ENCODE measurements at places on chromosomes 3 and 15. TPM values are rescaled to one million over a fixed set of nuclear protein-coding genes. Genes with fewer than 3 reads are reported as not detected.

GHSR gene
- polyA plus RNA-seq = not detected

WDR93 gene
- polyA plus RNA-seq = 3.7 TPM

SQOR gene
- 20.0 TPM for polyA plus RNA-seq

CCR5 gene
- 0.33 TPM for polyA plus RNA-seq

CLDN11 gene
- polyA plus RNA-seq = 192 TPM

LRRIQ4 gene
- 0.12 TPM for polyA plus RNA-seq

CCR2 gene
- 1.1 TPM for polyA plus RNA-seq

RASGRF1 gene
- polyA plus RNA-seq = 0.48 TPM

PTPN9 gene
- 45.5 TPM for polyA plus RNA-seq

CD200R1L gene
- not detected for polyA plus RNA-seq

LPP gene
- 32.9 TPM for polyA plus RNA-seq

TICRR gene
- polyA plus RNA-seq = 17.9 TPM

MCF2L2 gene
- 1.7 TPM for polyA plus RNA-seq

UROC1 gene
- 0.15 TPM for polyA plus RNA-seq

CP gene
- polyA plus RNA-seq = 0.70 TPM

CACNA2D3 gene
- polyA plus RNA-seq = 1.6 TPM

LRTM1 gene
- polyA plus RNA-seq = not detected

HES1 gene
- 65.2 TPM for polyA plus RNA-seq

CHRNA7 gene
- polyA plus RNA-seq = 37.3 TPM

PLA2G4E gene
- polyA plus RNA-seq = not detected

HYAL1 gene
- polyA plus RNA-seq = 6.5 TPM

SLCO2A1 gene
- polyA plus RNA-seq = 19.5 TPM

KNL1 gene
- polyA plus RNA-seq = 32.4 TPM

CBLB gene
- polyA plus RNA-seq = 64.4 TPM

PRSS50 gene
- 3.2 TPM for polyA plus RNA-seq

SERPINI2 gene
- 1.9 TPM for polyA plus RNA-seq

SEMA5B gene
- 28.1 TPM for polyA plus RNA-seq

ATP13A5 gene
- polyA plus RNA-seq = 0.22 TPM

KCNMB2 gene
- 25.2 TPM for polyA plus RNA-seq

ZNF80 gene
- polyA plus RNA-seq = 0.15 TPM

ARPP19 gene
- 147 TPM for polyA plus RNA-seq

HEMK1 gene
- polyA plus RNA-seq = 22.8 TPM

SERPINI1 gene
- 39.9 TPM for polyA plus RNA-seq

ACP3 gene
- polyA plus RNA-seq = 86.3 TPM

IL20RB gene
- 0.85 TPM for polyA plus RNA-seq

A4GNT gene
- polyA plus RNA-seq = 1.8 TPM

ALDH1A2 gene
- polyA plus RNA-seq = 284 TPM

IL17RB gene
- polyA plus RNA-seq = 16.7 TPM

ISLR gene
- 43.2 TPM for polyA plus RNA-seq

SNX33 gene
- polyA plus RNA-seq = 18.7 TPM

GPR156 gene
- 3.4 TPM for polyA plus RNA-seq

ACAN gene
- 2.1 TPM for polyA plus RNA-seq

DNAH1 gene
- 14.8 TPM for polyA plus RNA-seq

MFAP1 gene
- polyA plus RNA-seq = 65.8 TPM

DPPA2 gene
- 1.0 TPM for polyA plus RNA-seq

HRG gene
- 2.0 TPM for polyA plus RNA-seq

ZKSCAN7 gene
- 19.4 TPM for polyA plus RNA-seq

C2CD4A gene
- 0.33 TPM for polyA plus RNA-seq

NANOGP8 gene
- polyA plus RNA-seq = 0.76 TPM

SRGAP3 gene
- polyA plus RNA-seq = 19.5 TPM

ABHD17C gene
- polyA plus RNA-seq = 32.7 TPM

CCR3 gene
- not detected for polyA plus RNA-seq

IRAK2 gene
- polyA plus RNA-seq = 1.00 TPM

KBTBD13 gene
- polyA plus RNA-seq = 0.07 TPM

IL16 gene
- polyA plus RNA-seq = 4.9 TPM

Data from left kidney (tissue), 8 donors.